HFFc6 (cell line): ENCODE measurements at places on chromosomes 7 and 10. TPM values are rescaled to one million over a fixed set of nuclear protein-coding genes. Genes with fewer than 3 reads are reported as not detected.

The AMZ1 gene
- 7.2 to 12.4 TPM (median 11.3 TPM) in 3 replicates for total RNA-seq

DNA sequence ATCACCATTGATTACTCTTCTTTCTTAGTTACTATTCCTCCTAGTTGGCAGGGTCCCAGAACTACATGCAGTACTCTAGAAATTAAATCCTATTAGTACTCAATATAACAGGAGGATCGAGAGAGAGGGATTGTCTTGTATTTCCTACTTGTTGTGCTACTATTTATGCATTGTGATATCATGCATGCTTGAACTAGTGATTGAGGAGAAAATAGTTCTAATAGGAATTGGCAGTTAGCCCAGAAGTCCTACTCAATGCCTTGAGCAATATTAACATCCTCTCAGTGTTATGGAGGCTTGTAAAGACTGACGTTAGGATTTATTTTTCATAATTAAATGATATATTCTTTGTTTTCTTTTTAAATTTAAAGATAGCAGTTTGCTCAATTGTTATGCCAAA is 67.4 kb downstream of the FOXP2 start:
- H3K36me3 ChIP-seq: no peaks in the 10 kb centered on the region
- no peaks in the 10 kb centered on the region for H3K4me1 ChIP-seq
- H3K27ac ChIP-seq: no peak overlapping the region

- peak; percentile 41 for DNase-seq
- peak overlapping the region; percentile 84 for H3K27ac ChIP-seq
- H3K4me3 ChIP-seq: peak overlapping the region; percentile 54
- H3K4me1 ChIP-seq: peaks cover 34% of the 10 kb centered on the region
- no peaks in the 10 kb centered on the region; the same call in 1 of the 2 replicates for H3K27me3 ChIP-seq
These were observed 59.1 kb upstream of the GJD4 start for GRCh38 chr10:35545878-35546590.

DNA sequence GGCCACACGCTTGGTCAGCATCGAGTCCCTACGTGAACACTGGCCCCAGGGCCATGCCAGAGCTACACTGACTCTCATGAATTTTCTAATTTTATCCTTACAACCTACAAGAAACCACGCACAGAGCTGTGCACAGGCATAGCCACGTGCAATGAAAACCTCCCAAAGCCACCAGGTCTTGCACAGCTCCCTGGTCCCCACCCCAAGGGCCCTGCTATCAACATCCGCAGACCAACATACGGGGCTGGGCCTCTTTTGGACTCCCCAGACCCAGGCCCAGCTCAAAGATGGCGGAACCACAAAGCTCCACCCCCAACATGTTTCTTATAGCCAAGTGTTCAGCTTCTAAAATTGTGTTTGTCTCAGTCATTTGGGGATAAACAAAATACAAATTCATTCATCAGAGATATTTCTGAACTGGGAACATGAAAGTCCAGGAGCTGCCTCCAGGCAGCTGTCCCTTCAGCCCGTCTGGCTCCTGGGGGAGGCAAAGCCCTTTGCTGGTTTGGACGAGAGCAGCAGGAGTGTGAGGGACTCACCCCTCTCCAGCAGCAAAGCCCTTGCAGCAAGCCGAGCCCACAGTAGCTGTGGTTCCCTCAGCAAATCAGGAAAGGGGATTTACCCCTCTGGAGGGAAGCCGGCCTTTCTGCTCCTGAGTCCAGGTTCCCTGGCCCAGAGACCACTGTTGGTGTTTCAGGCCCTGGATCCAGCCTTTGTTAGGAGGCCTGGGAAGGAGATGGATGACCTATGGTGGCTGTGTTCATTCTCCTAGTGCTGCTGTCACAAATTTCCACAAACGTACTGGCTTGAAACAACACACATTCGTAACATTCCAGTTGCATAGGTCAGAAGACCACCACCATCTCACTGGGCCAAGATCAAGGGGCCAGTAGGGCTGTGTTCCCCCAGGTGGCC is 75.1 kb downstream of the OAT start:
- H3K27me3 ChIP-seq: peaks cover 15% of the 10 kb centered on the region
- no peak overlapping the region for H3K4me3 ChIP-seq
- no peak for DNase-seq
